HT1080 (cell line): ENCODE measurements at places on chromosomes 6 and 20.
A peak's percentile ranks its signal among the peaks of the same experiment; 100 is the strongest.

DNA sequence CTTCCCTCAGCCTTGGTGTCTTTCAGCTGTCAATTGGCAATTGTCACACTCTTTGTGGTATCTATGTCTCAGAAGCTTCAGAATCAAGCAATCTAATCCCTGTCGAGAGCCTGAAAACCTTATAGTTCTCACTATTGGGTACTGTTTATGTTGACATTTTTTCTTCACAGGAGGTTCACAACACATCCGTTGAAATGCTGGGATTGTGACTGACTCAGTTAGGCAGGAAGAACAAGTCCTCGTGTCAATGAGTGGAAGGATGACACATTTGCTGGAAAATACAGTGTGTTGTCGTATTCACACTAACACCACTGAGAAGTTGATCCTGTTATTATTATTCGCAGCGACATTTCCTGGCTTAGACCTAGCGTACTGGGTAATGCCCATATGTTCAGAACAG, 163.9 kb upstream of the CITED2 start:
- no peak for DNase-seq

GRCh38 chr20:50514750-50515149, 4.6 kb downstream of the PTPN1 start:
- DNase-seq: no peak

DNA sequence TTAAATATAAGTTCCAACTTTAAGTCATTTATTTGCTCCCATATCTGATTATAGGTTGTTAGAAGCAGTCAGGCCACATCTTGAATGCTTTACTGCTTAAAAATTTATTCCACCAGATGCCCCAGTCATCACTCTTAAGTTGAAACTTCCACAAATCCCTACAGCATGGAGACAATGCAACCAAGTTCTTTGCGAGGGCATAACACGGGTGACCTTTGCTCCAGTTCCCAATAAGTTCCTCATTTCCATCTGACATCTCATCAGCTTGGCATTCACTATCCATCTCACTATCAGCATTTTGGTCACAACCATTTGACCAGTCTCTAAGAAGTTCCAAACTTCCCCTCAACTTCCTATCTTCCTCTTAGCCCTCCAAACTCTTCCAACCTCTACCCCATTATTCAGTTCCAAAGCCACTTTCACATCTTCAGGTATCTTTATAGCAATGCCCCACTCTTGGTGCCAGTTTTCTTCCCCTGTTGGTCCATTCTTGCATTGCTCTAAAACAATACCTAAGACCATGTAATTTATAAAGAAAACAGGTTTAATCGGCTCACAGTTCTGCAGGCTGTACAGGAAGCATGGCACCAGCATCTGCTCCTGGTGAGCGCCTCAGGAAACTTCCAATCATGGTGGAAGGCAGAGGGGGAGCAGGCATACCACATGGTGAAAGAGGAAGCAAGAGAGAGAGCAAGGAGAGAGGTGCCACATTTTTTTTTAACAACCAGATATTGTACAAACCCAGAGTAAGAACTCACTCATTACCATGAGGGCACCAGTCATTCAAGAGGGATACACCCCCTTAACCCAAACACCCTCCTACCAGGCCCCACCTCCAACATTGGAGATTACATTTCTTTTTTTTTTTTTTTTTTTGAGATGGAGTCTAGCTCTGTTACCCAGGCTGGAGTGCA, 15.9 kb upstream of the ITPR3 start:
- DNase-seq: peak; percentile 44

DNA sequence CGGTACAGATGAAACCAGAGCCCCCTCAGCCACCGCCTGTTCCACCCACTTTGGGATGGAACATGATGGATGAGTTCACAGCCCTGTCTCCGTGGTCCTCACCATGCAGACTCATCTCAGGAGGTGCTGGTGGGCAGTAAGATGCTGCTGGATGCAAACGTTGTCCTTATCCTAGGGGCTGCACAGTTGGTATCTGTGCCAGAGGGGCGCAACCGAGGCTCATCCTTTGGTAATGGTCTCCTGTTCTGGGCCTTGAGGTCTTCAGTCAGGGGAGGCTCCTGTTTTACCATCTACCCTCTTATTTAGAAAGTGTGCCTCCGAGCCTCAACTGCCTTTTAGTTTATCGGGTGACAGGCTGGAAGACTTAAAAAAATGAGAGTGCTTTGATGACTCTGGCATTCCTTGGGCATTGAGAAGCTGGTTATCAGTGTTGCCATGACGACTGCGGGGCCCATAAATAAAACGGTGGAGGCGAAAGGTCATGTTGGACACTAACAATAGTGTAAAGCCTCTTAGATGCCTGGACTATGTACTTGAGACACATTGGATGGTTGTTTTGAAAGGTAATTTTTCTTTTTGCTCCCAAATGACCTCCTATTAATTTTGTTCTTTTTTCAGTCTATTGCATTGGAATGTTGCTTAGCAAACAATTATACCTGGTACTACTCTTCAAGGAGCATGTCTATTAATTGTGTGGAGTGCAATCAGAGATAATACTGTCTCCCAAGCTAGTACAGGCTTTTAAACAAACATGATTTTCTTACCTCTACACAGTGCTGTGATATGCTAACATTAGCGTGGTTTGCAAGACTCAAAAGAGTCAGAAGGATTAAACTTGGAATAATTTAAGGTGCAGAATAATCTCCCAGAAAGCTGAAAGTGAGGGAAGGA, 74.2 kb upstream of the DSP start:
- DNase-seq: no peak

DNA sequence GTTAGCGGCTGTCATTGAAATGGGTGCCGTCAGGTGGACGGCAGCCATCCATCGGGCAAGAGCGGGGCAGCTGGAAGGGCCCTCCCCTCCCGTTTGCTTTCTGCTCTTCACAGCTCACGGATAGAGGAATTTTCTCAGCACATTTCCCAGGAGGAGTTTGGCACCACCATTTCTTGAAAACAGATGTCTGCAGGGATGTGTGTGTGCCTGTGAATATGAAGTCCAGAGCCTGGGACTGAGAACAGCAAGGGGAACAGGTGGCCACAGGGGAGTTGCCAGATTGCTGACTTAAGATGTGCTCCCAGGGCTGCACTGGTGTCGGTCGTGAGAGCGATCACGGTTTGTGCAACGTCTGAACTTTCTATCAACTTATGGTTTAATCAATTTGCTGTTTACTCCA, 22.1 kb upstream of the ECI2 start:
- no peak for DNase-seq

DNA sequence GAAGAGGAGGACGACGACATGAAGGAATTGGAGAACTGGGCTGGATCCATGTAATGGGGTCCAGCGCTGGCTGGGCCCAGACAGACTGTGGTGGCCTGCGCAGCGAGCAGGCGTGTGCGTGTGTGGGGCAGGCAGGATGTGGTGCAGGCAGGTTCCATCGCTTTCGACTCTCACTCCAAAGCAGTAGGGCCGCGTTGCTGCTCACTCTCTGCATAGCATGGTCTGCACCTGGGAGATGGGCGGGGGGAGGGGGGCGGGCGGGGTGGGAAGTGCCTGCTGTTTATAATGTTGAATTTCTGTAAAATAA, 42.3 kb downstream of the CHMP4B start:
- no peak for DNase-seq

DNA sequence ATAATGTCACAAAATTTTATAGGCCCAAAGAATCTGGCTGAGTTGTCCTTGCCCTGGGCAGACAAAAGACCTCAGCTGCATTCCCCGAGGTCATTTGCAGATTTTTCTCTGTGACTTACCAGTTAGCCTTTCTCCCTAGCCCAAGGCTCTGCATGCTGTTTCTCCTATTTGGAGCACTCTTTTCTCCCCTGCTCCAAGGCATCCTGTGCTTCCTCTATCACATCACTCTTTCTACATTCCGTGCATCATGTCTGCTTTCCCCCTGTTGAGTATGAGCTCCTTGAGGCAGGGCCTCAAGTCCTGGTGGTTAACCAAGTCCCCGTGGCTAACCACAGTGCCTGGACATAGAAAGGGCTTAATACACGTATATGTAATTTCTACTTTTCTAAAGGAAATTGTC, 593 bp upstream of the GSTA3 start:
- DNase-seq: no peak

GRCh38 chr6:148247386-148248063, 95.1 kb upstream of the SASH1 start:
- DNase-seq: no peak
